ENCODE measurements at places on chromosomes 3 and 15.
A peak's percentile ranks its signal among the peaks of the same experiment; 100 is the strongest.

- no peak for DNase-seq
These were observed 34.5 kb downstream of the UMPS start for GRCh38 chr3:124764746-124765145.

- DNase-seq, result no peak
These were observed 267.8 kb upstream of the LRRN1 start for GRCh38 chr3:3531476-3531875.

DNA sequence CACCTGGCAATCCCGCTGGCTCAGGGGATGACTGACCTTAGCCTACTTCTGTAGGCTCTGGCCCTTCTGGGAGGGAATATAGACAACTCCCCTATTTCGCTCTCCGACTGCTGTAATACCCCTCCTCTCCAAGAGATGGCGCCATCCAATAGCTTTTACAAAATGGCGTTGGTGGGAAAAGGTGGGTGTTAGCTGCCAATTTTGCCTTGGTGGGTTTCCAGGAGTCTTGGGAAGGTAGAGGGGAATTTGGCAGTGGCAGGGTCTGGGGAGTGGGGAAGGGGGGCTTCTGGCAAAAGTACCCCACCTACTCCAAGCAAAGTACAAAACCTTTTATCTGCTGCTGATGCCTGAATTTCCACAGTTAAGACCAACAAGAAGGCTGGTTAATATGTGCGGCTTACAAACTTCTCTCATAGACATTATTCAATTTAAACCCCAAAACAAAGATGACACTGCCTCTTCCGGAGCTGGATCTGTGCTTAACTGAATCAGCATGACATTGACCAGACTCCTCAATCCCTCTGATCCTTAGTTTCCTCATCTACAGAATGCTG, 62.1 kb downstream of the RASGRF1 start:
- DNase-seq, result peak; percentile 51

DNA sequence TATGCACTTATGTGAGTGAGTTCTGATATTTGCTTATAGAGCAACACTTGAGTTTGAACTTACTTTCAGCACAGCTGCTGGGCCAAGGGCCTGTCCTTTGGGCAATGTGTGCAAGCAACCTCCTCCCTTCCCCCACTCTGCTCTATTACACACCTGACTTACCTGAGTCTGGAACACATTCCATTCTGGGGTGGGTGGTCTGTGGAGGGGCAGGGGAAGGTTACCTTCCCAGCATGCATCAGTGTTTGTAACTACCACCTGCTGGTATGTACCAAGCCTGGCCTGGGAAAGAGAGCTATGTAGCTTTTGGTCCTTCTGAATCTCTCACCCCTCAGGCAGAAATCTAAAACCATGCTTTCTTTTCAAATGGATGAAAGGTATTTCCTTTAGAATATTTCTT, 103.0 kb downstream of the ISL2 start:
- no peak for DNase-seq

DNA sequence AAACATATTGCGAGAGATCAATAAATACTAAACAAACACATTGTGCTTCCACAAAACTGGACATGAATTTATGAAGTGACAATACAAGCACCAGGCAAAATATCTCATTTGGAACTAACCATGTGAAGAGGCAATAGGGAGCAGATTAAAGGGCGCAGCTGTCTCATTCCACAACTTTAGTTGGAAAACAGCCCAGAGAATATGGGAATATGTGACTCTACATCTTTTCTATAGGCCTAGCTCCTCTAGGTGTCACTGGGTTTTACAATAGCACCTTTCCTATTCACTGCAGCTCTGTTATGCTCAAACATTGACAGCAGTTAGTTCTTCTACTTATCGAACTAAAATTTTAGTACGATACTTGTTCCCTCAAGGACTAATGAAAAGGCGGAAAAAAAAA, 866.3 kb upstream of the GBE1 start:
- no peak for DNase-seq

- DNase-seq, result no peak
These were observed 34.3 kb downstream of the PRR23E start for GRCh38 chr3:127226946-127227842.

GRCh38 chr15:50120729-50121128, 1.7 kb upstream of the ATP8B4 start:
- DNase-seq, result no peak

GRCh38 chr3:62242831-62243509, 130.4 kb downstream of the FEZF2 start:
- no peak for DNase-seq

DNA sequence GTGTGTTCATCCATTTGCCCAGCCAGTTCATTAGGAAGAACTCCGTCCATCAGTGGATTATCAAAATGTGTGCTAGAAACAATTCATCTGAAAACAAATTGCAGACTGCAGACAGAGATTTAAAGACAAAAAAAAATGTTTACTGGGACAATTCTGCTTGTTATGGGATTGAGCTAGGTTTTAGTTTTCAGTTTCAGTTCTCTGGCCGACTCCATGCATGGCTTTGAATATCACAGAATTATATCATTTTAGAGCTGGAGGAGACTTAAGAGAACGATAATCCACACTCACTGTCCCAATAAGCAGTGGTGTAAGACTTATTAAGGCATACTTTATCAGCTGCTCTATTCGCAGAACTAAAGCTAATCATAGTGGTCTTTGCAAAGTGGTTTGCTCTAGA, 51.1 kb downstream of the TFG start:
- DNase-seq, result no peak

- DNase-seq, result no peak
These were observed 253.3 kb downstream of the MBNL1 start for GRCh38 chr3:152522036-152522435.

DNA sequence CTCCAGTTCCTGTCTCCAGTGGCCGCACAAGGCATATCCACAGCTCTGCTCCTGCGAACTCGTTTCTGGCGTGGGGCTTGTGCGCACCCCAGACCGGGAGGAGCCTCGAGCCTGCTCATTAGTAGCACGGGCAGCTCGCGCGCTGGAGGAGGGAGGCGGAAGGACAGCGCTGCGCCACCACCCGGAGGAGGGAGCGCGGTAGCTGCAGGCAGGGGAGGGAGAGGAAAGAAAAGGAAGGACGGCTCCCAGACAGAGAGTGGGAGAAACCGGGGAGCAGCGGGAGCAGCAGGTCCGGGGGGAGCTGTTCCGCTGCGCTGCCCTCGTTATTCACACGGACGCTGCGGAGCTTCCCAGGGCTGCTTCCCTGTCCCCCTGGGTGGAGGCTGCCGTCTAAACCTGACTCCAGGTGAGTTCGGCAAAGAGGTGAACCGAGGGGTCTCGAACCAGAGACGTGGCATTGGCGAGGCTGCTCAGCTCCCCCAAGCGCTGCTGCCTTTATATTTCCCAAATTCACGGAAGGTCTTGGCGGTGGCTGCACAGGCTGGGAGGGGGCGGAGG, 121.3 kb upstream of the ZNF717 start:
- DNase-seq, result no peak

DNA sequence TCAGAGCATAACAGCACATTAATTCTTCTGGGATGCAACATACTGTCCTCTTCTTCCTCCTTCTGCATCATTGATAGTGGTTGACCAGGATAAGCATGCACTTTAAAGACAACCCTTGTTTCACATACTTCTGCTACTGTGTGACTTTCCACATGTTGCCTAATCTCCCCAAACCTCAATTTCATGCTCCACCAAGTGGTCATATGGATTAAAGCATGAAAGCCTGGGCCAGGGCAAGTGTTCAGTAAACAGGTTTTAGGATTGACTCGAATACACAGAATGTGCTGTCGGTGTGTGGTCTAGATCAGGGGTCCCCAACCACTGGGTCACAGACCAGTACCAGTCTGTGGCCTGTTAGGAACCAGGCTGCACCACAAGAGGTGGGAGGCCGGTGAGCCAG, 22.5 kb upstream of the BFSP2 start:
- no peak for DNase-seq

Measured in activated CD8-positive, alpha-beta T cell treated with anti-CD3 and anti-CD28 coated beads, Interleukin-2, amount 10 ng/mL, durations not matched to agents 7 days and 5 days (primary cell).